Naive B cell (primary cell): ENCODE measurements at places on chromosomes 3 and 15.

GRCh38 chr3:153967260-153967659 is 153.9 kb upstream of the ARHGEF26 start:
- no peak for DNase-seq

- DNase-seq: no peak
Observed at GRCh38 chr15:41568350-41569017, 9.5 kb downstream of the TYRO3 start.

GRCh38 chr3:65778968-65779367 is 259.8 kb downstream of the MAGI1 start:
- no peak for DNase-seq

- no peak for DNase-seq
Observed at GRCh38 chr3:134334231-134334900, 39.9 kb downstream of the AMOTL2 start.

- DNase-seq: no peak
Observed at GRCh38 chr15:59867086-59867855, 136.8 kb upstream of the FOXB1 start.

DNA sequence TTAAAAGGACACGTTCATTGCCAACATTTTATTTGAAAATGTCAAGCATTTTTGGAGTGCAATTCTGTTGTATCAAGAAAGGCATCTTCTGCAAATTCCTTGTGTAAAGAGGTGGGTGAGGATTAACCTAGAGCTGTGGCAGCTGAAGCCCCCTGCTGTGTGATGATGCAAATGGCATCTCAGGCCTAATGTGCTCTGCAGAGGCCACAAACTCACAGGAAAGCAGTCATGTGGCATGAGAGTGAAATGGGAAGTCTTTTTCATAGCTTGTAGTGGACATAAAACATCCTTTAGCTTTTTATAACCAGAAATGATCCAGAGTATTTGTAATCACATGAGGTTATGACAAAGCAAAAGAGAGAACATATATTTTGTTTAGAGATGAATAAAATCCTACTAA is 6.4 kb downstream of the CADM2 start:
- DNase-seq: no peak

DNA sequence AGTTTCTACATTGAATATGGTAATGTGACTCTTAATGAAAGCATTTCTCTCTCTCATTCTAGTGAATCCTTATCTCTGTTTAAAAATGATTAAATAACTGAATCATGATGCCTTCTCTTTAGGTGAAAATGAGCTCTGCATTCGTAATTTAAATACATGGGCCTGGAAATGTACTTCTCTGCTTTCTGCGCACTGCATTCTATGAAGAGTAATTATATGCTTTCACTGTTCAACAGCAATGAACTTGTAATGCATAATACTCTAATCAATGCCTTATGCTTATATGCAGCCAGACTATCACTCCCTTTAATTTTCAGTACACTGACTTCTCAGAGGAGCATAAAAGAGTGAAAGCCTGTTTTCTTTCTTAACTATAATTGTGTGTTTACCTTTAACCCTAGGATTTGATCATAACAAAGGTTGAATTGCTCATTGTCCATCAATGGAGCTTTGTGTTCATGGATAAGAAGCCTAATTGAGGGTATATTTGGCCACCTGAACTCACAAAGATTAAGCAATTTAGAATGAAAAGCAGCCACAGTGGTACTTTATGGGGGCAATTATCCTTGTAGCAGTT is 330.8 kb upstream of the PDZRN3 start:
- DNase-seq: no peak

GRCh38 chr15:49649987-49650386 is 29.1 kb downstream of the DTWD1 start:
- DNase-seq: no peak

DNA sequence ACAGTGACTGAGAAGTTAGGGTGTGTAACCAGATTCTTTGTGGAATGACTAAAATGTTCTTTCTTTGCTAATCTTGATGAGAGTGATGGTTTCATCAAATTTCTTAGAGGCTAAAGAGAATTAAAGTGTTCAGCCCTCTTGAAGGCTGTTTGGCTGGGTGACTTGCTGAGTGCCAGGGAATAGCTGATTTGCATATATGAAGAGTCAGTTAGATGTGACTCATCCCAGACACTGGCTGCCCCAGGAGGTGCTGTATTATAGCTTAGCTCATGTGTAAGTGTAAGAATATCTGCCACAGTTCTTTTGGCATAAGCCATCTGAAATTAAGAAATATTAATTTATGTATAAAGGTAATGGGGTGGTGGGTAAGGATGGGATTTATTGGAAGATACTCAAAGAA is 535.1 kb downstream of the NLGN1 start:
- no peak for DNase-seq

- DNase-seq: no peak
Observed at GRCh38 chr15:86236356-86237110, 156.9 kb downstream of the AGBL1 start.

GRCh38 chr3:161025911-161026310 is 79.2 kb downstream of the B3GALNT1 start:
- no peak for DNase-seq
